ENCODE measurements at places on chromosomes 6 and 20.
A peak's percentile ranks its signal among the peaks of the same experiment; 100 is the strongest.

DNA sequence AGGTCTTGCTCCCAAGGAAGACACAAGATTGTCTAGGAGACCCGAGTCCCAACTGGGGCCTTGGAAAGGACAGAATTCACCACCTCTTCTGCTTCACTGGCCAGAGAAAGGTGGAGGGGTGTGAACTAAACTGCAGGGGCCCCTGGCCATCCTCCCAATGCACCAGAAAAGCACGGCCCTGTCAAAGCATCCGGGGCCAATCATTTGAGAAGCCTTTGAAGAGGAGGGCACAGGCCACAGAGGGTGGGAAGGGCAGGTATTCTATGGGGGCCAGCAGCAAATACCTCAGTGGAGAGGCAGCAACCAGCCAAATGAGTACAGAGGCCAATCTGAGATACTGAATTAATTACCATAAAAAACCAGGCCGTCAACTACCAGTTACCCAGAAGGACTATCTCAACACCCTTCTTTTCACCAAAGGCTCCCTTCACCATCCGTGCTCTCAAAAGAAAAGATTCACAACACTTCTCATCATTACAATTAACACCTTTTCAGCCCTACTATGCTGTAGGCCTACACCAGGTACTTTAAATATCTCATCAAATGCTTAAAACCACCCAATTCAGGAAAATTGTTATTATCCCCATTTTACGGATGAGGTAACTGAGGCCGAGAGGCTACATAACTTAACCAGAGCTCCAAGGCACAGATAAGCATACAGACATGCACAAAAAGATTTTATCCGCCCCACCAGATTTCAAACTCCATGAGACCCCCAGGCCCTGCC, 50.7 kb downstream of the TRERF1 start:
- DNase-seq, result no peak

DNA sequence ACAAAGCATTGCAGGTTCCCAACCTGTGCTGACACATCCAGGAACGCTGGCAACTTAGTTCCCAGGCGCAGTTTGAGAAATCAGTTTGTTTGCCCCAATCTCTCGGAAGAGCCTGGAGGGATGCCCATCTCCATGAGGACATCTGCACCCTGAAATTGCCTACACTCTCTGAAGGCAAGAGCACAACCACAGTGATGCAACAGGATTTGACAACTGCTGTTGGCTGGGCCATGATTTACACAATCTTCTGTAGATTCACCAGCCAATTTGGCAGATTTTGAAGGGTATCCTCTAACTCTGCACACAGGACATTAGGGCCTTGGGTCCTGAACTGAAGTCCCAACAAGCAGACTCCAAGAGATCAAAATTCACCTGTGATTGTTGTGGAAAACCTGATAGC, 3.4 kb downstream of the APMAP start:
- DNase-seq, result no peak

DNA sequence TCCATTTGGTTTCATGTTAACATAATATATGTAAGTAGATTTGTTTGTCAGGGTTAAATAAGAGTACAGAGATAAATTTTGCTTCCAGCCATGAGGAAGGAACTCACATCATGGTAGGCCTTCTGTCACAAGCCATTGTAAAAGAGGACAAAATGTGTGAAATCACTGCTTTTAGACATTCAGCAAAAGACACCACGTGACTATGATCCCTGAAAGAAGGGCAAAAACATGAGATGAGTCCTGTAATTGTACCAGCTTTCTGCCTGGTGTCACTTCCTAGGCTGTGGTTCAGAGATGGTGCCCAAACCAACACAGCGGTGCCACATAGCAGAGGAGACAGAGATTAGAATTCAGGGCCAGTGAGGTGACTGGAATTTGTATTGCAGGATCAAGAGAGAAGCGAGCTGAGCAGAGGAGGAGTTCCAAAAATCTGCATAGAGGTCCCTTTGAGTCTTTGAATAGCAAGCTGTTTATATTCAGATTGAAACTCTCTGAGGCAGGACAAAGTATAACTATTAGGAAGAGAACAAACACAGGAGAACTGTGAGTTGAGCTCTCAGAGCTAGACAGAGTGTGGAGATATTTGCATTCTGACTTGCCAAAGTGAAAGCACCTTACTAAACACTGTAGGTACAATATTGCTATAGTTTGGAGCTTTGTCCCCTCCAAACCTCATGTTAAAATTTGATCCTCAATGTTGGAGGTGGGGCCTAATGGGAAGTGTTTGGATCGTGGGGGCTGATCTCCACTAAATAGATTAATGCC, 52.6 kb upstream of the PDE7B start:
- DNase-seq, result no peak

- DNase-seq, result no peak
These were observed 17.4 kb downstream of the SCGN start for GRCh38 chr6:25669413-25669812.

DNA sequence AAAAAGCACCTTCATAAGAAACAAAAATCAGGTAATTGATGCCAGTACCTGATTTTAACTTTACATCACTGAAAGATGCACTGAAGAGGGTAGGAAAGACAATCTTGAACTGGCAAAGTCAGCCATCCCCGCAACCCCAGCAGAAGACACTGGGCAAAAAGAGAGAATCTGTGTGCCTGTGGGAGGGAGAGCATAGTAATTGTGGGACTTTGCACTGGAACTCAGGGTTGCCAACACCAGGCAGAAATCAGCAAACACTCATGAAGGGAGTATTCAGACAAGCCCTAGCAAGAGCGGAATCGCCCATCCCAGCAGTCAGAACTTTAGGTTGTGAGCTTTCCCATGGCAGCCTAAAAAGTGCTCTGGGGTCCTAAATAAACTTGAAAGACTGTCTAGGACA, 344.6 kb upstream of the GJE1 start:
- DNase-seq, result no peak

- DNase-seq, result no peak
These were observed 68.9 kb downstream of the CYP39A1 start for GRCh38 chr6:46583721-46584120.

DNA sequence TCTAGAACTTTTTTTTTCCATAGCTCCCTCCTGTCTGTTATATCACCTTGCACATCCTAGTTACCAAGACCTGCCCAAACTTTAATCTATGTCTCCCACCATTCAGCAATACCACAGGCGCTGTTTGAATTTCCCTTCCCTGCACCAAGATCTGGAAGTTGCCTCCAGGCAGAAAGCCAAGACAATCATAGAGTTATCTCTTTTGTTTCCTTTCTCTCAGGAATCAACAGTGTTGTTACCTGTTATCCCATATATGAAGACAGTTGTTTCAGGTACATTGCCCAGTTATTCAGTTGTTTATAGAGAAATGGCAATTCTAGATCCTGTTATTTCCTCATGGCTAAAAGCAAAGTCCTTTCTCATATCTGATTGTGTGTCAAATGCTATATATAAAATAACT, 63.2 kb downstream of the PDSS2 start:
- DNase-seq, result no peak

DNA sequence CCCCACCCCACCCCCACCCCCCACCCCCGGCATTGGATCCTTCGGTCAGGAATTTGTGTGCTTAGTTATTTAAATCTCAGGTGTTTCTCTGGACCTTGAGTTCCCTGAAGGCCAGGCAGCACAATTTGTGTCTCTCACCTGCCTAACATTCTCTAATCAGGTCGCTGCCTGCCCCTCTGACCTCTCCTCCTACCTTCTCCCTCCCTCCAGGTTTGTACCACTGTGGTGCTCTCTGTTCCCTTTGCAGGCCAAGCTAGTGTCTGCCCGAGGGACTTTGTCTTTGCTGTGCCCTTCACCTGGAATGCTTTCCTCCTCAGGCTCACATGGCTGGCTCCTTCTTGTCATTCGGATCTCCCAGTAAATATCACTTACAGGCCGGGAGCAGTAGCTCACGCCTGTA, 131.4 kb upstream of the SLC2A12 start:
- DNase-seq, result no peak

GRCh38 chr20:47317127-47317895, 39.2 kb downstream of the ZMYND8 start:
- peak; percentile 45 for DNase-seq

DNA sequence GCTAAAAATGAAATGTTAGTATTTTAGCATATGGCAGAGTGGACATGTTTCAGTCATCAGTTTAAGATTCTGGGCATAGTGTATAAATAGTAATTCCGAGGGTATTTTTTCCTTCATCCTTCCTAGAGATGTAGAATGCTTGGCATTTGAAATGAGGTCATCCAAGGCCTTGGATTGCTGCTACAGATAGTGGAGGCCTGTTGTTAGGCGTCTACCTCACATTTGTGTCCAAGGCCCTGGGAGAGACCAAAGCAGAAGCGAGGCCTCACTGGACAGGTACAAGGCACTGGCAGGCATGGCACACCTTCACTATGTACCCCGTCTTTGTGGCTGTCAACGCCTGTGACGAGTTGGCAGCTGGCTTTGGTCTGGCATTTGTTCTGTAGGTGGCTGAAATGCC, 58.0 kb downstream of the DTD1 start:
- no peak for DNase-seq

DNA sequence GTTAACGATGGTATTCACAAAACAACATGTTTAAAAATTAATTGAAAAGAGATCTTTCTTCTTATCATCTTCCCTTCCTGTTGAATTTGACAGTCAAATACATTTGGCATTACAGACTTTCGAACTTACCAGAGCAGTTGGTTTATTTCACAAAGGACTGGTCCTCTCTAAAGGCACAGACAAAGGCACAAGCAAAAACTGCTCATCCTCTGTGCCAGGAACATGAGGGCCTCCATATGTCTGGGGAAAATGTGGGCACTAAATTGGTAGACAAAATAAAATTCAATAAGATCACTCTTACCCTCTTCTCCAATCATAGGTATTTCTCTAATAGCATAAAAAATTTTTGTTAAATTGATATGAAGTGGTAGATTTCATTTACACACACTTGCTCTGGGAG, 40.4 kb downstream of the SYNE1 start:
- no peak for DNase-seq

DNA sequence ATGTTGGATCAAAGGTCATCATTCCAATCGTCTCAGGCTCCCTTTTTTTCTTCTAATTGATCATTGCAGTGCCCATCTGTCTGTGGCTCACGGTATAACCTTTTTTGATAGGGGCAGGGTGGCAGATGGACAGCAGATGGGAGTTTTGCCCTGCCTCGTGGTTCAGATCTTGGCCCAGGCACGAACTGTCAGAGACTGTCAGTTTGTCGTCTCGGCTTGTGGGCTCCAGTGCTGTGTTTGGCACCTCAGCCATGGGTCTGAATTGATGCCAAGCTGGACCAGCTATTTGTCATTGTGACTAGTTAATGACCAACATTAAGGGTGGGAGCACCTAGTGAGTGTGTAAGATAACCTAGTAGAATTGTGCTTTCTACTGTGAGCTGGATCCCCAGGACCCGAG, 197.6 kb downstream of the PRL start:
- no peak for DNase-seq

DNA sequence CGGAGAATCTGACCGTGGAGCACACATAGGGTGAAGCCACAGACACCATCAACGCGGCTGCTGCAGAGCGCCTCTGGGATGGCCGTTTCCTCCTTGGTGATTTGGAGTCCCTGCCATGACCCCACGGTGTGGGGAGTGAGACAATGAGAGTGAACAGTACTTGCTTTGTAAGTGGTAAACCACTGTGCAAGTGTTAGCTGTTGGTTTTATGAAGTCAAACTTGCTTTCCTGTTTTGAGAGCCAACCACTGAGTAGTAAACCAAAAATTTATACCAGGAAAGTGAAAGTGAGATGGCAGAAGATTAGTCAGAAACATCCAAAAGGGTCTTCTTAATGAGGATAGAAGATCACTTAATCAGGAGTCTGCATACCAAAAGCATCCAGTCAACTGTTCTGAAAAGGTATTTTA, 160.7 kb downstream of the FOXC1 start:
- no peak for DNase-seq

DNA sequence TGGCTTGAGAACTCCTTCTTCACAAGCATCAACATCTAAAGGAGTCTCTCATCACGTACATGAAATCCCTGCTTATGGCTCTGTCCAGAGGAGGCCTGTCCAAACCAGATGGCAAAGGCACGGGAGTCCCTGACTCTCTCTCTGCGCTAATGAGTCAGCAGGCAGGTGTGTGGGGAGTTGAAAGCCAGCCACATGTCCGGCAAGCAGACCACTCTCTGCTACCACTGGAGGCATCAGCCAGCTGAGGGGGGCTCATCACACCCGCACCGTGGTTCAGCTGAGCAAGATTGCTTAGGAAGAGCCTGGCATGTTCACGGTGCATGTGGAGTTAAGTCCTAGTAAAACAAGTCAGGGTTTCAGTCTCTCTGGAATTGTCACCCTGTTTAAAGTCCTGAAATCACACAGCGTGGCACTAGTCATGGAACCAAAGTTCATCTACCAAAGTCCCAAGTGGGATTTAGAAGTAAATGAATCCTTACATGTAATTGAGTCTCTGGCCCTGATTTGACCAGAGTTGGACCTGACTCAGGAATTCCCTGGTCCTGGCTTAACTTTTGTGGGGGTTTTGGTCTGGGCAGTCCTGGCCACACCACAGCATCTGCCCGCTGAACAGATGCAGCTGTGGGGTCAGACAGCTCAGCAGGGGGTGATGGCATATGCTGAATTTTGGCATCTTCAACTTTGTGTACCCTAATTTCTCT, 155.2 kb upstream of the RIN2 start:
- no peak for DNase-seq

DNA sequence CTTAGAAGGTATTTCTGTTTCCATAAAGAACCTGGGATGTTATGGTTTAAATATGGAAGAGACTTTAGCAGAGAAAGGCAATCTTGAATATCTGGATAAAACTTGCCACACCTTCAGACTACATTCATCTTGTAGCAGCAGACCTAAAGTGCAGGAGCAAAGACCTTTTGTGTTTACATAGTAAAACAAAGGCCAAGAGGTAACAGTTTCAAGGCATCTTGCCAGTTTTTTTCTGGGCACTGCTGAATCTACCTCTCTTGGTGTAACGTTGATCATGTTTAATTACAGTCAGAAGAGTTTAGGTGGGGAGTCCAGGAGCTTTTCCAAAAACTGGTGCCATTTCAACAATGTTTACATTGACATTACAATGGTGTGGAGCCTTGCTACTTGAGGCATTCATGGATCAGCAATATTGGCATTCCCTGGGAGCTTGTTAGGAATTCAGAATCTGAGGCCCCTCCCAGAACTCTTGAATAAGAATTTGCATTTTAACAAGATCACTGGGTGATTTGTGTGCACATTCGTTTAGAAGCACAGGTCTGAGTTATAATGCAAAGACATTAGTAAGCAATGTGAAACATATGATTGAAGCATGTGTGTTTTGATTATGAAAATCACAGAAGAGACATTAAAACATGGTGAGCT, 94.5 kb downstream of the F13A1 start:
- DNase-seq, result no peak

DNA sequence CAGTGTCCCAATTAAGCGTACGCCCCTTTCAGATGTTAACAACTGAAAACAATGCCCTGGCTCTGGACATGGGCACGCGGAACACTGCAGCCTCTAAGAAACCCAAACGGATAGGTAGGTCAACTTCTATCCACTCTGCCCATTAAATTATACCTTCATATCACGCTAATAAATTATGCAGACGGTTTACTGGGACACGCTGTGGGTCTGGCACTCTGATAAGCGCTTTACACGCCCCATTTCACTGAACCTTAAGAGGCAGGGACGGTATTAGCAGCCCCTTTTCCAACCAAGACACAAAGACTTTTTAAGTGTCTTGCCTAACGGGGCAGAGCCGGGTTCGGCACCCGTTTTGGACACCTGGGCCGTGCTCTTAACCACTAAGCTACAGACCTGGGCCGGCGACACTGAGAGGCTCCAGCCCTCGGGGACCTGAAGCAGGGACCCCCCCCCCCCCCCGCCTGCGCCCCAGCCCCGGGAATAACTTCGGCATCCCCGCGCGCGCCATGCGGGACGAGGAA, 744 bp downstream of the STAU1 start:
- no peak for DNase-seq
